Temporal lobe (tissue), 4 donors: ENCODE measurements at places on chromosomes 16 and 17. TPM values are rescaled to one million over a fixed set of nuclear protein-coding genes. Genes with fewer than 3 reads are reported as not detected.

Gene KRTAP9-8
- total RNA-seq: not detected

Gene RAB26
- 4.4 TPM for total RNA-seq

Gene PAFAH1B1
- 363 TPM for total RNA-seq

Gene ADAD2
- not detected for total RNA-seq

Gene MYO15B
- 20.4 TPM for total RNA-seq

Gene SGCA
- total RNA-seq: 0.25 TPM

Gene GLIS2
- total RNA-seq: 5.7 TPM

Gene WFDC1
- total RNA-seq: 0.49 TPM

Gene PERCC1
- total RNA-seq: not detected

Gene HAP1
- under 0.01 TPM for total RNA-seq

Gene ZNF423
- 10.6 TPM for total RNA-seq

Gene STX1B
- 21.6 TPM for total RNA-seq

Gene PNMT
- 2.0 TPM for total RNA-seq

Gene HSF5
- total RNA-seq: under 0.01 TPM

Gene EPOP
- total RNA-seq: 0.49 TPM

Gene KRT25
- 0.49 TPM for total RNA-seq

Gene HBA1
- total RNA-seq: 167 TPM

Gene CACNG3
- 5.2 TPM for total RNA-seq

Gene ITGB4
- 3.7 TPM for total RNA-seq

Gene CMTM2
- total RNA-seq: 0.25 TPM

Gene TP53TG3
- not detected for total RNA-seq

Gene SMIM5
- 0.49 TPM for total RNA-seq

Gene SPN
- total RNA-seq: 0.25 TPM

Gene ZPBP2
- total RNA-seq: not detected

Gene TSR1
- total RNA-seq: 28.0 TPM
